ENCODE measurements at places on chromosomes 5 and 9.
A peak's percentile ranks its signal among the peaks of the same experiment; 100 is the strongest.

DNA sequence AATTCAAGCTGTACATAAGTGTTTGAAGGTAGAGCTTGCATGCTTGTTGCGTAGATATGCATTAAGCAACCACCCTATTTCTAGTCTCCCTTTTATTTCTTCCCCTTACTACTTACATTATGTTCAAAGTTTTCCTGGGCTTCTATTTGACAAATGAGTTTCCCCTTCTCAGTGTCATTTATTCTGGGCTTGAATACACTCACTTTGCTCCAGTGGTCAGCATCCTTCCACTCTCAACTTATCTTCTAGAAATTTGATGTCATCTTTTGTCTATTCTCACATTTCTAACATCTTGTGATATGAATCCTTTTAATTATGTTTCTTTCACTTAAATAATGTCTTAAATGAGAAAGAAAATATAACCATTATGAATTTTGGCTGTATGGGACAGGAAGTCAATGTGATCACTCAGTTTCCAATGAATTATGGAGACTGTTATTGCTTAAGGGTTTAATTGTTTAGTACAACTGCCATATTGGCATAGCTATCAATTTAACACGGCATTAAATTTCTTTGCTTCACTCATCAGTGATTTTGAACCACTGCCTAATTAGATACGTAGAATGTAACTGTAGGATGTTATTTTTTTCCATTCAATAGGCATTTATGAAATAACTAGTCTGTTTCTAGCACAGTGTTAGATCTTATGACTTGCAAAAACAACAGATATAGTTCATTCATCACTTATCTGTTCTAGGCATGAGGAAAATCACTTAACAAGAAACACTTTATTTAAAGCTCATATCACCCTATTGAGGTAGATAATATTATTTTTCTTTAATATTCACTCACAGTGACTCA is 105.5 kb upstream of the CDH12 start:
- no peak for DNase-seq

- DNase-seq: no peak
Measured at GRCh38 chr5:125402787-125403186, 656.3 kb upstream of the ZNF608 start.

DNA sequence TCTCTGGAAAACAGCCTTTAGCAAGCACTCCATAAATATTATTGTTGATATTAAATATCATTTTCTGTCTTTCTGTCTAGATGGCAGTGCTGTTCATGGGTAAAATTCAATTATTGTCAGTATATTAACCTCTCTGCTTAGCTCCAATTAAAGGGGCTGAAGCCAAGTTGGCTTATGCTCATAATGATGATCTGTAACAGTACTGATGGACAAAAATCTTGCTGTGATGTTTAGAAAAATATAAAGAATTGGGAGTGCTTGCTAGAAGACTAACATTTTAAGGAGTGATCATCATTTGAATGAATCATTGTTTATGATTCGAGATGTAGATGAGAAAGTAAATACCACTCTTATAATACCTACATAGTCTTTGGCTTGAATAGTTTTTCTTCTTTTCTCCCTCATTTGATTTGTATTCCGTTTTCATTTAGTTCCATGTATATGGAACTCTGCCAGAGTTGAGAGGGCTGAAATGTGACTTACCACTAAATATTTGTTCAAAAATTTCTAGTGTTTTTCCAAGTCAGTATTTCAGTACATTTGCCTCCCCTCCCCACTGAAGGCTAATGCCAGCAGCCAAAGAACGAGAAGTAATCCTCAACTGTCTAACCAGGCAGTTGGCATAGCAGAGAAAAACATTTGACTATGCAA is 538.3 kb downstream of the CSNK1G3 start:
- no peak for DNase-seq

DNA sequence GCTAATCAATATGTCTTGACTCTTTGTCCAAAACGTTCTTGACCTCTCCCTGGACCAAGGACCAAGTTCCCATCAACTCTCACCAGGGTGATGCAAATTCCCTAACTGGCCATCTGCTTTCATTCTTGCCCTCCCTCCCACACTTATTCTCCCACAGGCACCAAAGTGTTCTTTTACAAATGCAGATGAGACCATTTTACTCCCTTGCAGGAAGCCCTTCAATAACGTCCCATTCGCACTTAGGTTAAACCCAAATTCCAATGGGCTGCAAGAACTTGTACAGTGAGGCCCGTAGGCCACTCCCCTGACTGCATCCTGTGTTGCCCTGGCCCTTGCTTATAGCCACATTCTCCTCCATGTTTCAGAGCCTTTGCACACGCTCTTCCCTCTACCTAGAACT is 7.3 kb downstream of the ARAP3 start:
- DNase-seq: no peak

GRCh38 chr5:127934791-127935256 is 148.7 kb upstream of the SLC12A2 start:
- no peak for DNase-seq

- DNase-seq: no peak
Measured at GRCh38 chr5:136020383-136021015, 8.3 kb upstream of the TGFBI start.

DNA sequence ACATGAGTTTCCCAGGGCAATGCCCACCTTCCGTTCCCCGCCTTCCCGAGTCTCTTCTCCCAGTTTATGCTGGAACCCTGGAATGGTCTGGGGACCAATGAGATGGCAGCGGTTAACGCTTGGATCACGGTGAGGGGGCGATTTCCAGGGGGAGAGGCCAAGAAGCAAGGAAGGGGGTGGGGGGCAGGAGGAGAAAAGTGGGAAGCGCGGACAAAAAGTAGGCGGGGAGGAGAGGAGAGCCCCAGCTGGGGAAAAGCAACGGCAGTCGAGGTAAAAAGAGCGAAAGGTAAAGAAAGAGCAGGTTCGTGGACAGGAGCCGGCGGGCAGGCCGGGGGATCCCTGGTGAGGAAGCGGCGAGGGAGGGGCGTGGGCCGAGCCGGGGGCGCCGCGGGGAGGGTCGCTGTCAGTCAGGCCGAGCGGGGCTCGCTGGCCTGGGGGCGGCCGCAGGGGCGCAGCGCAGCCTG is 508 bp upstream of the SNCAIP start:
- no peak for DNase-seq

DNA sequence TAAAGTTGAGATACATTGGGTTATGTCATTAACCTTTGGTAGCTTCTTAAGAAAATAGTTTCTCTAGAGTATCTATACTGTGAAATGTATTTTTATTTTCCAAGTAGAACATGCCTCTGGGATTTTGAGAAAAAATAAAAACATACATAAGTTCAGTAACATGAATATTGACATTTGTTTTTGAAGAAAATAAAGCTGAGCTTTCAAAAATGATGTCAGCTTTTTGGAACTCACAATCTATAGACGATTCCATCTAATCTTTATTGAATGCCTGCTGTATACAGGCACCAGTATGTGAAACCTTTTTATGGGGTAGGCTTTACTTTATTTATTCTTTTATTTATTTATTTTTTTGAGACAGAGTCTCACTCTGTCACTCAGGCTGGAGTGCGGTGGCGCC is 175.9 kb upstream of the NFIL3 start:
- no peak for DNase-seq

- no peak for DNase-seq
Measured at GRCh38 chr9:136056546-136057235, 38.4 kb downstream of the NACC2 start.

DNA sequence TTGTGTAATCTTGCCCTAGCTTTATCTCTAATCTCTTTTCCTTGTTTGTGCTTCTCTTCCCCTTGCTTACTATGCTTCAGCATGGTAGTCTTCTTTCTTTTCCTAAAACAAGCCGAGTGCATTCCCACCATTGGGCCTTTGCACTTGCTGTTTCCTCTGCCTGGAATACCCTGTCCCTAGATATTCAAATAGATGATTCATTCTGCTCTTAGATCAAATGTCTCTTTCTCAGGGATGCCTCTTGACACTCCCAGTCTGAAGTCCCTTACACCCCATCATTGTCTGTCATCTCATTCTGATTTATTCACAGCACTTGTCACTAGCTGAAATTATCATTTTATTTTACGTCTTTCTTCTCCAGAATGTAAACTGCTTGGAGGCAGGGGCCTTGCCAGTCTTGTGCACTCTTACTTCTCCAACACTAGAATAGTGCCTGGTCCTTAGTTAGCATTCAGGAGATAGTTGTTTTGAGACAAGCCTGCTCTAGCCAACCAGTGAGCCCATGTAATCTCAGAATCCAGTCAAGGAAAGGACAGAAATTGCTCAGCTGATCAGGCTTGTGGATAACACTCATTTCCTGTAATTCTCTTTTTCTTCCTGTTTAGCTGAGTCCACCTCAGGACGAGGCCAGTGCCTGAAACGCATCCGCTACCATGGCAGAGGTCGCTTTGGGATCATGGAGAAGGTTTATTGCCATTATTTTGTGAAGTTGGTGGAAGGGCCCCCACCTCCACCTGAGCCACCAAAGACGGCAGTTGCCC is 25.4 kb downstream of the MRPL22 start:
- no peak for DNase-seq

DNA sequence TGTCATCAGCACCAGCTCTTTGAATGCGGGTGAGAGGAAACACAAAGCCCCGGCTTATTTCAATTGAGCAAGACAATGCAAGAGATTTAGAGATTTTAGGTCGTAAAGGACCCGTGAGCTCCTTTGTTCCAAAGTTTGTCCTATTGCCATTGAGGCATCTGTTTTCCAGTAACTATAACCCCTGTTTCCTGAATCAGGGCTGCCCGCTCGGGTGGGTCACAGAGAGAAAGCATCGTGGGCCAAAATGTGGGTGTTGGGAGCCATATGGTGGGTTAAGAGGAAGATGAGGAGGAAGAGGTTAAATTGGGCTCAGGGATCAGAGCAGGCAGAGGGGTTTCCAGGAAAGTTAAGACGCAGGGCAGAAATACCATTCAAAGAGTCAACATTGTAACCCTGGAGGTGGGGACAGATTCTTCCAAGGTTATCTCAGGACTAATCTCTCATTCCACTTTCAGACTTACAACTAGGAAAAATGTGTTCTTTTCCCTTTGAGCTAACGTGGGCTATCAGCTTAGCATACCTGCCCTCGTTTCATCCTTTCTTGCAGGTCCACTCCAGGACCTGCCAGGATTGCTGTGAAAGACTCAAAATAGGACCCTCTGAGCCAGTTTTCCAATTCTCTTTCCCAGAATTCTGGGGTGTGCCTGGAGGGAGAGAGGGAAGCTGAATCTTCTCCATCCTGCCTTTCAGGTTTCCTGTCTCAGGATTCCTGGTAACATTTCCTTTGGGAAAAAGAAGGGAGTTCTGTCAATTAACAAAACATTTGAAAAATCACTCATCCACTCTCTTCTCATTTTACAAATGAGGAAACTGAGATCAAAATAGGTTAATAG is 95.5 kb upstream of the TAF11L2 start:
- DNase-seq: no peak

DNA sequence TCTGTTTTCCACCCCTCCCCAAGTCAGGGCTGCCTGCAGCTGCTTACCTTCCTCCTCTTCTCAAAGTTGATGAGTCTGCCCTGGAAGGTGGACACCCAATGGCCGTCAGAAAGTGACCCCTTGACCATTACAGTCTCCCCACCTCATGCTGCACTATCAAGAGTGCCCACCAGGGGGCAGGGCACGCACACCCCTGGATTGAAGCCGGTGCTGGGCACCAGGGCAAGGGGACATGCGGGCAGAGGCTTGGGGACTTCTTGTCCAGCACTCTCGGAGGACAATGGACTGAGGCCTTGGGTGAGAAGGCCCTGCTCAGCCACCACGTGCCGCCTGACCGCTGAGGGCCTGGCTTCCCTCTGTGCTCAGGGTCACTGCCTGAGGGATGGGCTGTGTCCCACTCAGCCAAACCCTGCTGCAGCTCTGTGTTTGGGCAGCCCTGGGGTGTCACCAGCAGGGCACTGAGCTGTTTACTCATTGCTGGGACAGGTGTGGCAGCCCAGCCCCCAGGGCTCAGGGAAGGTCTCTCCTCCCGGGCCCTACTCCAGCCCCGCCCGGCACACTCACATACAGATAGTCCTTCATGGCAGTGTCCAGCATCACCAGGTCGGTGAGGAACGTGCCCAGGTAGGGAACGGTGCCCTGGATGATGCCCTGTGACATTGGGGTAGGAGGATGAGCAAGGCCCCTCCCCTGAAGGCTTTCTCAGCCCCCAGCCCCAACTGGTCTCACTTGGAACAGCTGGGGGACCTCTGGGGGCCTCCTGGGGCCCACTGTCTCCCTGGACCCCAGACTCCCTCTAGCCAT is 17.7 kb downstream of the RALGDS start:
- DNase-seq: no peak

DNA sequence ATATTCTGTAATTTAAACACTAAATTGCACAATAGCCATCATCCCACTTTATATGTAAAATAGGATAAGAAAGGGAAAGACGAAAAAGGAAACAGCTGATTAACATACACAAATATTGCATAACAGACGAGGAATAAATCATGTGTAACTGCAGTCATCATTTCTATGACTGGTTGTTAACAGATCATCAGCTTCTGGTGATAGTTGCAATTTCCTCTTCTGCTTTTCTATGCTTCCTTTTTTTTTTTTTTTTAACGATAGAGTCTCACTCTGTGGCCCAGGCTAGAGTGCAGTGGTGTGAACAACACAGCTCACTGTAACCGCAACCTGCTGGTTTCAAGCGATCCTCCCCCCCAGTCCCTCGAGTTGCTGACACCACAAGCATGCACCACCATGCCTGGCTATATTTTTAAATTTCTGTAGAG is 22.5 kb upstream of the JAKMIP2 start:
- peak; percentile 61 for DNase-seq

DNA sequence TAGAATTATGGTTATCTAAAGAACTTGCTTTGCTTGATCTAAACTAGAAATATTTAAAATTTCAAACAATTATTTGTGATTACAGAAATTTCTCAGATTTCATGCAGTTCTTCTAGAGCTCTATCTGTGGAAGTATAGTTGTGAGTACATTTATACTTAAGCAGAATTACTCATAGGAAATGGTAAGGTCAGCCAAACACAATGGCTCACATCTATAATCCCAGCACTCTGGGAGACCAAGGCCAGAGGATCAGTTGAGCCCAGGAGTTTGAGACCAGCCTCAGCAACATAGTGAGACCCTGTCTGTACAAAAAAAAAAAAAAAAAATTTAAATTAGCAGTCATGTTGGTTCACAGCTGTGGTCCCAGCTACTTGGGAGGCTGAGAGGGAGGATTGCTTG is 71.0 kb downstream of the INVS start:
- no peak for DNase-seq

GRCh38 chr5:53173083-53173482 is 63.5 kb upstream of the MOCS2 start:
- DNase-seq: no peak
